ENCODE measurements at places on chromosomes 2 and 18. TPM values are rescaled to one million over a fixed set of nuclear protein-coding genes. Genes with fewer than 3 reads are reported as not detected.
A peak's percentile ranks its signal among the peaks of the same experiment; 100 is the strongest.

Gene DYSF
- total RNA-seq: 0.34 TPM

Gene FABP1
- total RNA-seq: not detected

Gene FBXO15
- total RNA-seq: 0.75 TPM

Gene AKAIN1
- not detected for total RNA-seq

Gene LOXL3
- total RNA-seq: 0.75 TPM

Gene PLEKHM3
- 14.3 TPM for total RNA-seq

Gene GKN1
- total RNA-seq: not detected

Gene PFN4
- total RNA-seq: not detected

Gene OR6B3
- not detected for total RNA-seq

Gene EMX1
- not detected for total RNA-seq

Gene INPP1
- 3.7 TPM for total RNA-seq

Gene REG3G
- not detected for total RNA-seq

Gene HAUS1
- 14.9 TPM for total RNA-seq

Gene GPR45
- not detected for total RNA-seq

Gene UGT1A3
- total RNA-seq: not detected

Gene CASP10
- 16.4 TPM for total RNA-seq

Gene C1GALT1C1L
- not detected for total RNA-seq

- no peak for DNase-seq
- peaks cover 8% of the 10 kb centered on the region for H3K4me1 ChIP-seq
- H3K27me3 ChIP-seq: peaks cover 51% of the 10 kb centered on the region
- no peaks in the 10 kb centered on the region for H3K36me3 ChIP-seq
- no peak overlapping the region for H3K27ac ChIP-seq
- no peak overlapping the region for H3K4me3 ChIP-seq
These were observed 3.1 kb downstream of the DES start for GRCh38 chr2:219421323-219421722.

GRCh38 chr2:76202866-76203265 is 492.2 kb upstream of the GCFC2 start:
- H3K36me3 ChIP-seq: no peaks in the 10 kb centered on the region
- no peak overlapping the region for H3K4me3 ChIP-seq
- H3K4me1 ChIP-seq: no peaks in the 10 kb centered on the region
- no peak overlapping the region for H3K27ac ChIP-seq

- H3K27ac ChIP-seq: no peak overlapping the region
- no peak for DNase-seq
- peaks cover 2% of the 10 kb centered on the region for H3K4me1 ChIP-seq
- no peak overlapping the region for H3K4me3 ChIP-seq
- no peaks in the 10 kb centered on the region for H3K36me3 ChIP-seq
These were observed 113.9 kb downstream of the INO80D start for GRCh38 chr2:205972113-205972512.

- no peak for DNase-seq
- H3K4me1 ChIP-seq: no peaks in the 10 kb centered on the region
- H3K4me3 ChIP-seq: no peak overlapping the region
- no peak overlapping the region for H3K27ac ChIP-seq
- H3K36me3 ChIP-seq: no peaks in the 10 kb centered on the region
These were observed 53.9 kb upstream of the CTAGE1 start for GRCh38 chr18:22471546-22472131.

DNA sequence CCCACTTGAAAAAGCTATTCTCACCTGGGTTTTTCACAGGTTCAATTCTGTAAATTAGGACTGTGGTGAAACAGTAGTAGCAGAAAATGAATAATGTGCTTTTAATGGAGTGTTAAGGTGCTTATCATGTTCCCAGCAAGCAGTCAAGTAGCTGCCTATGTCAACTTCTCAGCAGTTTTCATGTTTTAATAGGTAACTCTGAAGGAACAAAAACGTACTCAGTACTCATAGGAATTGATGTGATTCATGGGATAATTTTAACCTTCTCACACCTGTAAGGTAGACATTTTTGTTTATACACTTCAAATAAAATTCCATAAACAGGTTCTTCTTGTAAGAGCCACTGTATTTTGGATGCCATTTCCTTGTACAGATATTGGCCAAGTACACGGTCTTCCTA is 801.6 kb downstream of the MBD2 start:
- no peaks in the 10 kb centered on the region for H3K4me1 ChIP-seq
- no peak overlapping the region for H3K4me3 ChIP-seq
- H3K27me3 ChIP-seq: no peaks in the 10 kb centered on the region
- no peak overlapping the region for H3K27ac ChIP-seq

- peaks cover 10% of the 10 kb centered on the region for H3K4me1 ChIP-seq
- H3K27me3 ChIP-seq: peaks cover 40% of the 10 kb centered on the region
- peaks cover 5% of the 10 kb centered on the region for H3K36me3 ChIP-seq
- no peak overlapping the region for H3K27ac ChIP-seq
These were observed 2.3 kb upstream of the ALKAL2 start for GRCh38 chr2:290090-290722.

GRCh38 chr2:48400553-48401164 is 129.3 kb upstream of the STON1 start:
- H3K27me3 ChIP-seq: peaks cover 4% of the 10 kb centered on the region
- H3K4me3 ChIP-seq: no peak overlapping the region
- H3K36me3 ChIP-seq: peaks cover 2% of the 10 kb centered on the region
- no peak overlapping the region for H3K27ac ChIP-seq
- no peak for DNase-seq

- H3K27ac ChIP-seq: no peak overlapping the region
- no peak overlapping the region for H3K4me3 ChIP-seq
- H3K4me1 ChIP-seq: no peaks in the 10 kb centered on the region
- DNase-seq: no peak
- H3K36me3 ChIP-seq: no peaks in the 10 kb centered on the region
These were observed 34.9 kb downstream of the NOL4 start for GRCh38 chr18:34189656-34190435.

GRCh38 chr2:179424571-179424970 is 159.9 kb upstream of the SESTD1 start:
- no peaks in the 10 kb centered on the region for H3K36me3 ChIP-seq
- no peaks in the 10 kb centered on the region for H3K4me1 ChIP-seq
- H3K27me3 ChIP-seq: peaks cover 24% of the 10 kb centered on the region
- H3K27ac ChIP-seq: no peak overlapping the region
- H3K4me3 ChIP-seq: no peak overlapping the region

GRCh38 chr18:24850532-24850931 is 390.1 kb downstream of the HRH4 start:
- peaks cover under 1% of the 10 kb centered on the region for H3K27me3 ChIP-seq
- DNase-seq: no peak
- H3K4me1 ChIP-seq: no peaks in the 10 kb centered on the region
- H3K4me3 ChIP-seq: no peak overlapping the region
- no peak overlapping the region for H3K27ac ChIP-seq
- peaks cover 2% of the 10 kb centered on the region for H3K36me3 ChIP-seq

DNA sequence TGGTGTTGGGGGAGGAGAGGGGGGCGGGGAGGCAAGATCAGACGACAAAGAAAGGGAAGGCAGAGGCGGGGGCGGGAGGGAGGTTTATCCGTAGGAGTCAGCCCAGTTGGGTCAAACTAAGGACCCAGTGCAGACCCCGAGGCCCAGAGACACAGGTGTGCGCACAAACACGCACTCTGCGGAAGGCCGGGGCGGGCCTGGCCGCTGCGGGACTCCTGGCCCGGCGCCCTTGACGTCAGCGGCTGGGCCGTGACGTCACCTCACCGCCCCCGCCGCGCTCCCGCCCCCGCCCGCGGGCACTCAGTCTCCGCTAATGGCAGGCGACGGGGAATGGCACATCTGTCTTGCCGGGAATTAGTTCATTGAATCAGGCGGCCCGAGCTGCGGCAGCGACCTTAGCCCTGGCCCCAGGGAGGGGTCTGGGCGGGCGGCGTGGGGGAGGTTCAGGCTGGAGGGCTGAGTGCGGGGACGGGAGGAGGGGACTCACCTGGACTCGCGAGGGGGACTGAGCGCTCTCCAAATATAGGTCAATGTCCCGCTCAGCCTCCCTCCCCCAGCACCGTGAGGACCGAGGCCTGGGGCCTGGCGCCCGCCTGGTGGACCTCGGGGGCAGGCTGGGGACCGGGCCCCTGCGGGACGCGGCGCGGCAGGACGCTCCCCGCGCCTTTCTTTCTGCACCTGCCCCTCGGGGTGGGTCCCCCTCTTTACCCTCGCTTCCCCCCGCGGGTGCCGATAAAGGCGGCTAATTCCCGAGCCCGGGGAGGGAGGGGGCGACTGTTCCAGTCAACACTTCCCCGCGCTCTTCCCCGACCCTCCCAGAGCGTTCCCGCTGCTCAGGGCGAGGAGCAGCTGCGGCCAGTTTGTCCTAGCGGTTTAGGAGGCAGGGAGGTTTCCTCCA is 15.5 kb upstream of the ECEL1 start:
- peaks cover 71% of the 10 kb centered on the region for H3K27me3 ChIP-seq
- peak; percentile 24 for DNase-seq
- H3K36me3 ChIP-seq: peaks cover 3% of the 10 kb centered on the region
- peak overlapping the region; percentile 6 for H3K27ac ChIP-seq
- peaks cover 8% of the 10 kb centered on the region for H3K4me1 ChIP-seq

DNA sequence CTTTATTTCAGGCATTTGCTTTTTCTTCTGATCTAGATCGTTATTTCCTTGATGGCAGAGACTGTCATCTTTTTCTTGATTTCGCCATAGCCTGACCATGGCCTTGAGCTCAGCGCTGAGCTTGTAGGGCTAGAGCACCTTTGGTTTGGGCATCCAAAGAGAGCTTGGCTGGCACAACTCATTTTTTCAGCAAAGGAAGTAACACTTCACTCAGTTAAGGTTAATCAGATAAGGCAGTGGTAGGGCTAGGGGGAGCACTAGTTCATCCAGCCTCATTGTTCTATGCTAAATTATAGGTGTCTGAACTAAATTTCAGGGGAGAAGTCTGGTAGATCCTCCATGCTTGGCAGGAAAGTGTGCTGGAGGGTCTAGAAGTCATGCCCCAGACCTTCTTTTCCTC is 125.0 kb downstream of the SETBP1 start:
- peaks cover 9% of the 10 kb centered on the region for H3K4me1 ChIP-seq
- no peaks in the 10 kb centered on the region for H3K36me3 ChIP-seq
- no peak for DNase-seq
- peaks cover 22% of the 10 kb centered on the region for H3K27me3 ChIP-seq

DNA sequence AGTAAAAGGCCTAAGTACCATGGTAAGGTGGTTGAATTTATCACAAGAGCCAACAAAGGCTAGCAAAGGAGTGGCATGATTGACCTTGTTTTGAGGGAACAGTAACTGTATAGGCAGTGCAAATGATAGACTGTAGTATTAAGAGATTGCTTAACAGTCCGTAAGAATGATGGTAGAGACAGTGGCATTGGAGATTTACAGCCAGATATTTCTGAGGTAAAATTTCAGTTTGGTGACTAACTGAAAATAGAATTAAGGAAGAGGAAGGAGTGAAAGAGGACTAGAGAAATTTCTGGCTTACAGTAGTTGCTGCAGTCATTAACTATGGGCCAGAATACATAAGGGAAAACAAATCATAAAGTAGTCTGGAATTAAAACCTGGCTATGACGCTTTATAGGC is 4.4 kb upstream of the BAZ2B start:
- H3K27ac ChIP-seq: no peak overlapping the region
- peaks cover 3% of the 10 kb centered on the region for H3K36me3 ChIP-seq
- H3K4me3 ChIP-seq: no peak overlapping the region
- no peak for DNase-seq

GRCh38 chr2:195414537-195415100 is 242.4 kb upstream of the SLC39A10 start:
- no peak for DNase-seq
- peaks cover 2% of the 10 kb centered on the region for H3K36me3 ChIP-seq
- no peaks in the 10 kb centered on the region for H3K27me3 ChIP-seq
- no peak overlapping the region for H3K4me3 ChIP-seq

GRCh38 chr2:44894058-44894457 is 47.4 kb upstream of the SIX3 start:
- no peak overlapping the region for H3K4me3 ChIP-seq
- H3K36me3 ChIP-seq: peaks cover 2% of the 10 kb centered on the region
- H3K27me3 ChIP-seq: peaks cover 25% of the 10 kb centered on the region
- DNase-seq: no peak

DNA sequence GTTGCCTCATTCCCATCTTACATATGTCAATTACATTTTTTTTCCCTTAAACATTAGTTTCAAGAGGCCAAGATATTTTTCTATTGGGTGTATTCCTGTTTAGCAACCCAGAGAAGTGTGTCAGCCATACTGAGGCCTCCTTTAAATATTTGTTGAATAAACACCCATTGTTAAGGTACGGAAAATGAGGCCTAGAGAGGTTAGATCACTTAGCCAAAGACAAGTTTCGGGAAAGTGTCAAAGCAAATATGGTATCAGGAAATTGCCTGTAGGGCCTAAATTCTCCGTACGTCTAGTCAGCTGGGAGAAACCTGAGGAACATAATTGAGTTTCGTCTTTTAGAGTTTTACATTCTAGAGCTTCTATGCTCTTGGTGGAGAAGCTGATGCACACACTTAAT is 1138.3 kb downstream of the DPP10 start:
- H3K27ac ChIP-seq: no peak overlapping the region
- no peaks in the 10 kb centered on the region for H3K27me3 ChIP-seq
- no peak overlapping the region for H3K4me3 ChIP-seq
- no peaks in the 10 kb centered on the region for H3K4me1 ChIP-seq

GRCh38 chr2:28558158-28558820 is 62.4 kb downstream of the PLB1 start:
- peaks cover 4% of the 10 kb centered on the region for H3K36me3 ChIP-seq
- H3K4me3 ChIP-seq: no peak overlapping the region
- no peak overlapping the region for H3K27ac ChIP-seq
- peaks cover 6% of the 10 kb centered on the region for H3K27me3 ChIP-seq

DNA sequence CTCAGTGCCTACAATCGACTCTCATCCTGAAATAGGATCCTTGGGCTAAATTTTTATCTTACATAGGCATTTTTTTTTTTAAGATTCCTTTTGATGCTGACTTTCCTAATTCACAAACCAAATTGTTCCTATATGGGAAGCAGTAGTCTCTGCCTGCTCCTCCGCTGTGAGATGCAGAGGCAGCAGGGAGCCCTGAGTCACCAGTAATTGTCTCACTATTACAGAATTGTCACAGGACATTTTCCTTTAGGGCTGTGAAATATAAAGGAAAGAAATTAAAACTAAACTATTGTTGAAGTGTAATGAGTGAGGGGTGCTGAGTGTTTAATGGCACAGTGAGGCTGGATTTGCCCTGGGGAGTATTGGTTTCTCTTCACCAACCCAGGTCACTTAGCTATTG is 63.8 kb downstream of the MYO3B start:
- H3K36me3 ChIP-seq: no peaks in the 10 kb centered on the region
- no peak overlapping the region for H3K27ac ChIP-seq
- H3K27me3 ChIP-seq: peaks cover 72% of the 10 kb centered on the region
- H3K4me1 ChIP-seq: no peaks in the 10 kb centered on the region

- no peak overlapping the region for H3K4me3 ChIP-seq
- no peak for DNase-seq
- no peaks in the 10 kb centered on the region for H3K36me3 ChIP-seq
- H3K4me1 ChIP-seq: peaks cover 8% of the 10 kb centered on the region
- peak overlapping the region; percentile 95 for H3K27ac ChIP-seq
- no peaks in the 10 kb centered on the region for H3K27me3 ChIP-seq
These were observed 114.2 kb downstream of the RTP5 start for GRCh38 chr2:241983571-241984270.

GRCh38 chr18:57863706-57864105 is 60.6 kb upstream of the ATP8B1 start:
- DNase-seq: no peak
- H3K4me3 ChIP-seq: no peak overlapping the region
- no peaks in the 10 kb centered on the region for H3K4me1 ChIP-seq
- no peak overlapping the region for H3K27ac ChIP-seq
- no peaks in the 10 kb centered on the region for H3K36me3 ChIP-seq

- H3K27ac ChIP-seq: no peak overlapping the region
- peaks cover 8% of the 10 kb centered on the region for H3K27me3 ChIP-seq
- no peak overlapping the region for H3K4me3 ChIP-seq
- DNase-seq: no peak
These were observed 230.2 kb downstream of the ZBTB7C start for GRCh38 chr18:48179001-48179400.

Measured in T-helper 17 cell (primary cell).